ENCODE measurements at places on chromosomes 6 and 20. TPM values are rescaled to one million over a fixed set of nuclear protein-coding genes. Genes with fewer than 3 reads are reported as not detected.

- DNase-seq: no peak
Measured at GRCh38 chr6:54758340-54758739, 88.2 kb upstream of the FAM83B start.

DNA sequence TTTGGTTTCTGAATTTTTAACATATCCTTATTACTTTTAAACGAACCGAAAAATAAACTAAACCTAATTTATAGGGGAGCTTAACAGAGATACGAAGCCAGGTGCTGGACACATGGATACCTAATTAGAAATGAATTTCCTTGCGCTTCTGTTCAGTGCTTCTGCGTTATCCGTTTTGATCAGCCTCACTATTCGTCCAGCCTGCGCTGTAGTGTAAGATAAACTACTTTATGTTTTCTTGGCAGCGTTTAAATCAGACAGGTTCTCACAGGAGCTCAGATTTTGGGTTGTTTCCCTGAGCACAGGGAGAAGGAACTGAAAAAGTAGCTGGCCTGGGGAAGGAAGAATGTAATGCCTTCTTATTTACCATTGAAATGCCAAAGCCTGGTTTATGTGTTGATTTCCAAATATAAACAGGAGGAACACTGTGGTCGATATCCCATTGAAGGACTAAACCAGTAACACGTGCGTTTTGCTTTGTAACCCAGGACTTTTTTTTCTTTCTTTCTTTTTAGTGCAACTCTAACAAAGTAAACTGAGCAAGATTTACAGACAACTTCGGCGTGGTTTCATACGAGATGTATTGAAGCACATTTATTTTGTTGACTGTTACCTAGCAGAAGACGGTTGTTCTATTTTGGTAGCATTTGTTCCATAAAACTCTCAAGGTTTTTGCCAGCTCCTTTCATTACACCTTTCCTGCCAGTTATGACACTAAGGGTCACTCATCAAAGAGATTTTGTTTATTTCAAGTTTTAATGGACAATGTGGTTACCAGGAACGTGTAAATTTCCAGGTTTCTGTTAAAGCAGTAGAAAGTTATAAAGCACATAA is 214.8 kb upstream of the HEY2 start:
- DNase-seq: peak; percentile 4

GRCh38 chr6:6689400-6690143 is 101.1 kb downstream of the LY86 start:
- DNase-seq: peak; percentile 60

GRCh38 chr6:145960918-145961589 is 3.1 kb downstream of the SHPRH start:
- DNase-seq: no peak

GRCh38 chr20:62401331-62401779 is 5.7 kb downstream of the CABLES2 start:
- no peak for DNase-seq

DNA sequence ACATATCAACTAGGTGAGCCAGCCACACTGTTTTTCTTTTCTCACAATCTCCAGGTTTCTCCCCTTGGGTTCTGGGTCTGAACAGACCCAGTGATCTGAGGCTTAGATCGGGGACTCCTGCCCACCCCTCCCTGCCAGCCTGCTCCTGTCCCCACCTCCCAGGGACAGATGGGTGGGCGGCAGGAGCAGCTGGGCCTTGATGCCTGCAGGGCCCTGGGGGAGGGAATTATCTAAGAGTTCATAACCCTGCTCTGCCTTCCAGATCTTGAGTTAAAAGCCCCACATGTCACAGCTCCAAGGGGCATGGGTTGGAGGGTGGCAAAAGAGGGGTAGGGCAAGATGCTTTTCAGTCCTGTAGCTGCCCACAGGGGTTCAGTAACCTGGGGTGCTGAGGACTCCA is 5.2 kb upstream of the XKR7 start:
- DNase-seq: no peak

GRCh38 chr6:153698637-153699036 is 340.4 kb upstream of the OPRM1 start:
- DNase-seq: no peak

GRCh38 chr6:31874836-31875572 is 3.8 kb downstream of the SLC44A4 start:
- no peak for DNase-seq

GRCh38 chr6:156996265-156996664 is 219.1 kb downstream of the ARID1B start:
- DNase-seq: no peak

DNA sequence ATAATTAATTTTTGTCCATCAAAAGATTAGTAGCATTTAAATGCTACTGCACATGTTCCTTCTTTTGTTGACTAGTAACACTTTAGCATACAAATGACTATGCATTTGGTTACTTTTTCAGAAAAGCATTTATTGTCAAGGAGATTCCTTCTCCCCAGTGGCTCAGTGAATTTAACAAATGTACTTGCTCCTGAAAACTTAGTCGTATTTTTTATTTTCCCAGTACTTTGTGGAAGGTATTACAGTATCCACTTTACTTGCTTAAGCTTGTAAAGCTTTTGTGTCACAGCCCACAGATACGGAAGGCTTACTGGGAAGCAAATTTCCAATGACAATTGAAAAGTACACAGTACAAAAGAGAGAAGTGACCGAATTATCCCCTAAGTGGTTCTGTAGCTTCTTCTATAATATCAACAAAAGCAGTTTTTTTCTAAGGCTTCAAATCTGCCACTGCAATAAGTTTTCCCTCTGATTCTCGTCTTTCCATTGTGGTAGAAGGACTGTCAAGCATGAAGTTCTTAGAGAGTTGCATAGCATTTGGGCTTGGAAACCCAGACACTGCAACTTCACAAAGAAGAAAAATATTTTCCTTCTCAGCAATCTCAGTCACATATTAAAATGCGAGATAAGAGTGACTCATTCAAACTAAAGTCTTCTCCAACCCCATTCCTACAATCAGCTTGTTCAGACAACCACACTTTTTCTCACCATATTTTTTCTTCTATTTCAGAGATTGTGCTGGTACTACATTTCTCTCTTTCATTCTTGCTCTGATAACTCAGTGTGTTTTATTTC is 431.2 kb downstream of the GRIK2 start:
- DNase-seq: no peak

- DNase-seq: no peak
Measured at GRCh38 chr6:105757512-105758200, 328.5 kb upstream of the PRDM1 start.

GRCh38 chr6:81126150-81126549 is 626.3 kb downstream of the TENT5A start:
- no peak for DNase-seq

GRCh38 chr20:45044084-45044573 is 56.8 kb downstream of the KCNS1 start:
- DNase-seq: peak; percentile 82

Gene BNIP5
- not detected for polyA plus RNA-seq

Gene MARCKS
- 59.5 TPM for polyA plus RNA-seq

Gene ABHD16B
- polyA plus RNA-seq: not detected

Gene LINC00237
- polyA plus RNA-seq: not detected

Gene SCUBE3
- 1.0 TPM for polyA plus RNA-seq

Gene CDC40
- 5.4 TPM for polyA plus RNA-seq

Gene ERVFRD-1
- not detected for polyA plus RNA-seq

Gene GMPR
- polyA plus RNA-seq: 64.0 TPM

Gene DNAH8
- polyA plus RNA-seq: 0.61 TPM

All from endothelial cell of umbilical vein (primary cell).